ENCODE measurements at places on chromosomes 2 and 18.
A peak's percentile ranks its signal among the peaks of the same experiment; 100 is the strongest.

DNA sequence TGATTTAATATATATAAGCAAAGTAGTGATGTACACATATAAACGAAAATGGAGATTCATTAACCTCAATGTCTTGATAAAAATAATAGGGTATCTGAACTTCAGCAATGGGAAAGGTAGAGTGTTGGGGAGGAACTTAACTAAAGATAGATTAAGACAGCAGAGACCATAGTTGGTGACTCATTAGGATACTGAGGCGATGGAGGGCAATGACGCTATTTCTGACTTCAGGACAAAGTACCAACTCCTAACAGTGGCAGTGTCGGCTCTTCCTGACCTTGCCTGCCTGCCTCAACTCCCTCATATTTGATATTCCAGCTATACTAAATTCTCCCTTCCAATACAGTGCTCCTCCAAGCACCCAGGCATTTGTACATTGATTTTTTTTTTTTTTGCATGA lies 98.6 kb downstream of the CDH2 start:
- no peak for DNase-seq

DNA sequence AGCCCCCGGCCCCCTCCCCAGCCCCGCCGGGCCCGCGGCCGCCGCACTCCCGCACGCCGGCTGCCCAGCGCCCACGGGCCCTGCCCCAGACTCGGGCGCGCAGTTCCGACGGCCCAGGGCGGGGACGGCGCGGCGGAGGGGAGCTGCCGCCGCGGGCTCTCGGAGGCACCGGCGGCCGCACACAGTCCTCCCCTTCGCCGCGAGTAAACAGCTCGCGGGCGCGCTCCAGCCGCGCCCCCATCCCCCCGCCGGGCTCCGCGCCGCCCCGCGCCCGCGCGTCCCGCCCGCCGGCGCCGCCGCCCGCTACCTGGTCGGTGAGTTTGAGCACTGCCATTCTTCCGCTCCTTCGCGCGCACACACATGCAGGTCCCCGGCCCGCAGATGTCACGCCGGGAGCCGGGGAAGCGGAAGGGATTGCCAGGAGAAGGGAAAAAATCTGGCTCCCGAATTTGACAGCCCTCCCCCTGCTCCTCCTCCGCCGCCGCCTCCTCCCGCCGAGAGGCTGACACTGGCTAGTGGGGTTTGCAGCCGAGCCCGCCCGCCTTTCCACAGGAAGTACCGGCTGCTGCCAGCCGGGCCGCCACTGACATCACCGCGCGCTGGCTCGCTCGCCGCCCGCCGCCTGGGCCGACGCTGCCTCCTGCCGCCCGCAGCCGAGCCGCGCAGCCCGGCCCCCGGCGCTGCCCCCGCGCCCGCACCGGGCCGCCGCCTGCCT lies at the start of gene ANKRD44:
TSS of gene ANKRD44 (minus strand) at position 510 of the 715 bp plus-strand sequence. CDS start at position 334, 176 bp downstream.
- DNase-seq: peak; percentile 83

GRCh38 chr2:156748221-156748620 lies 312.0 kb downstream of the GPD2 start:
- DNase-seq: no peak

DNA sequence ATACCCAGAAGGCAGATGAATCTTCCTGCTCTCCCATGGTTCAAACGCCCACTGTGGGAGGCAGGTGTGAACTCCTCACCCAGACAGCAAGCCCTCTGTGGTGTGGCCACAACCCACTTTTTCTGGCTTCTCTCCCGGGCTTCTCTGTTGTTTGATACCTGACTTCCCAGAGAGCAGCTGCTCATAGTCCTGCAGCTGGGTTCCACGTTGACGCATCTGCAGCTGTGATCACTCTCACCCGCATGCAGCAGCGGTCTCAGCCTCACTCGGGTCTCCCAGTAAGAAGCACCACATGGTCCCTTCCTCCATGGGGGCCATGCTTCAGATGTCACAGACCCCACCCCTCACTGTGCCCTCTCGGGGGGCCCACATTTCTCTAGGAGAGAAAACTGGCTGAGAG lies 3.5 kb downstream of the ASPRV1 start:
- peak; percentile 20 for DNase-seq

GRCh38 chr18:79738041-79738461 lies 58.4 kb downstream of the CTDP1 start:
- no peak for DNase-seq
